ENCODE measurements at places on chromosomes 3 and 15. TPM values are rescaled to one million over a fixed set of nuclear protein-coding genes. Genes with fewer than 3 reads are reported as not detected.
A peak's percentile ranks its signal among the peaks of the same experiment; 100 is the strongest.

TRIM42 gene
- not detected for polyA plus RNA-seq

GRCh38 chr3:142035308-142035922 is 113.9 kb downstream of the TFDP2 start:
- DNase-seq, result no peak

- peak; percentile 93 for DNase-seq
Measured at GRCh38 chr3:9397332-9397905, at the start of gene SETD5. TSS of gene SETD5 (plus strand) at chr3:9397615. CDS start at chr3:9428939, 31,324 bp downstream.

DNA sequence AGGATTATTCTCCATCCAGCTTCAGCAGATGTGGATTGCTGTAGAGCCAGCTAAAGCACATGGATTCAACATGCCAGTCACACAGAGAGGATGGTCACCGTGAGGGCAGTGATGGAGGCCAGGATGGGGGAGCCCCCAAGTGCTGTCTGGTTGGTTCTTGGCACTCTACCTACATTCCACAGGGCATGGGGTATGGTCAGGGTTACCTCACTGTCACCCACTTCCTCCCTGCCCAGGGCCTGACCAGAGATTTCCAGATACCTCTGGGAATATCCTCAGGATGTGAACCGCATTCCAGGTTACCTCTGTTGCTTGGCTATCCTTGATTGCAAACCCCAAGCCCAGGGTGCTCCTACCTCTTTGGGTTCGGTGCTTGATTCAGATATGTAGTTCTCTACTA is 147.3 kb upstream of the TRIM42 start:
- no peak for DNase-seq

DNA sequence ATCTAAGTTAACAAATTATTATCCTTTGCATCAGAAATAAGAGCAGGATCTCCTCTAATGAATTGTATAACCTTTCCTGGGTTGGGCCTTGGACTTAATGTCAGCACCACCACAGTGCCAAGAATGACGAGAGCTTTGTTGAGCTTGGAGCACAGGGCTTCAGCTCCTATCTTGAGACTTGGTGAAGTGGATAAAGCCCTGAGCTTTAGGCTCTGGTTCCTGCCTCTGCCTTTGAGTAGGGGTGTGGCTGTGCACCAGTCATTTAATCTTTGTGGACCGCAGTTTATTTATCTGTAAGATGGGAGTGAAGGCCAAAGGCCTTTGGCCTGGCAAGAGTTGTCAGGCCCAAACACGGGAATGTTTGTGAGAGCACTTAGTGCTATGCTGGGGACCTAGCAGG is 162.2 kb downstream of the VGLL4 start:
- no peak for DNase-seq

FSIP1 gene
- 2.1 TPM for polyA plus RNA-seq

GRCh38 chr3:170598091-170598502 is 12.2 kb upstream of the SLC7A14 start:
- no peak for DNase-seq

- DNase-seq, result no peak
Measured at GRCh38 chr3:98809557-98809956, 46.4 kb downstream of the ST3GAL6 start.

GRCh38 chr3:101155825-101156224 is 162.6 kb upstream of the ABI3BP start:
- DNase-seq, result no peak
